Colonic mucosa (tissue), 4 donors: ENCODE measurements at places on chromosomes 12 and 14. TPM values are rescaled to one million over a fixed set of nuclear protein-coding genes. Genes with fewer than 3 reads are reported as not detected.

DNA sequence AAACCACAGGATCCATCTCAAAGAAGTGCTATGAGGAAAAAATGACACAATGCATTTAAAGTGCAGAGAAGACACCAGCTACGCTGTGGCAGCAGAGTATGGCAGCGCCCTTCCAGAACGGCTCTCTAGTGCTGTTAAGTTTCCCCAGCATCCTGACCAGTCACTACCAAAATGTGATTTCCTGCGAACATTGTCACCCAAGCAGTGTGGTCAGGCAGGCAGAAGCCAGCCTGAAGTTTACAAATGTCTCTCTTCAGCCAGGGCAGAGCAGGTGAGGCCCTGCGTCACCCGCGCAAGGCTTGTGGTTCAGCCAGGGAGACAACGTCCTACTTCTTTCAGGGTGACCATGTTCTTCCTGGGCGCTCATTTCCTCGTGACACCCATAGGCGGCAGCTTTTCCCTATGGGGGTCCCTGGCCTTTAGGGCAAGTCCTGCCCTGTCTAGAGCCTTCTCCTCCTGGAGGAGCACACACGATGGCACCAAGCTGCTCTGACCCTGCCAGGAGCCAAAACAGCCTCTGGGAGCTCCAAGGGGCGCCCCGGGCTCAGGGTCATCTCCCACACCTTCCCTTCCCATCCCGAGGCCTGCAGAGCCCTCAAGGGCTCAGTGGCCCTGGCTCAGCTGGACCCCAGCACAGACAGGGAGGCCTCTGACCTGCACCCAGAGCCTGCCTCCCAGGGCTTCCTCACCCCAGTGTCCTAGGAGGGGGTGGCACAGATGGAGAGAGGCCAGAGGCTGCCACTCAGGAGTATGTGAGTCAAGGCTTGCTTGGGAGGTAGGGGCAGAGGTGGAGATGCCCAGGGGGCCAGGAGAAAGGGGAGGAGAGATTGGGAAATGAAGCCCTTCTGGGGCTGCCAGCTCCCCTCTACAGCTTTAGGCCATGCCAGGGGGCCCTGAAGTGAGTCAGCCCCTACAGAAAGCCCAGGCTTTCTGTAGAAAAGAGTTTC, 41.9 kb downstream of the PSMA6 start:
- no peaks in the 10 kb centered on the region for H3K27me3 ChIP-seq
- peaks cover 39% of the 10 kb centered on the region for H3K4me1 ChIP-seq
- no peak for DNase-seq
- H3K36me3 ChIP-seq: no peaks in the 10 kb centered on the region
- H3K4me3 ChIP-seq: no peak overlapping the region

- H3K27ac ChIP-seq: no peak overlapping the region
- H3K27me3 ChIP-seq: no peaks in the 10 kb centered on the region
- no peak overlapping the region for H3K4me3 ChIP-seq
These were observed 69.8 kb upstream of the IFNG-AS1 start for GRCh38 chr12:67919406-67919805.

- H3K27me3 ChIP-seq: no peaks in the 10 kb centered on the region
- H3K27ac ChIP-seq: no peak overlapping the region
- no peaks in the 10 kb centered on the region for H3K36me3 ChIP-seq
These were observed 44.8 kb downstream of the FOXN4 start for GRCh38 chr12:109264095-109264942.

DNA sequence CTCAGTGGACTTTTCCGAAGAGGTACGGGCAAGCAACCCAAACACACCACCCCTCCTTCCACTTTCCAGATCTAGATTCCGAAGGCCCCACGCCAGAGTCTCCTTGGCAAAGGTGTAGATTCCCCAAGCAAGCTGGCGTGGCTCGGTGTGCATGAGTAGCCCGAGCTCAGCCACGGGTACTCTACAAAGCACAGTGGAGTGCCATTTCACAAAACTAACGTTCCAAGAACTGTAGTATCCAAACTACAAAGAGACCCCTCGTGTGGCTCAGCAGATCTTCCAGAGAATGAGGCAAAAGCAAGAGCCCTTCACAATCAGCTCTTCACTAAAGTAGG, 72.1 kb downstream of the FOXN3 start:
- no peaks in the 10 kb centered on the region for H3K27me3 ChIP-seq
- no peak for DNase-seq
- H3K4me1 ChIP-seq: no peaks in the 10 kb centered on the region
- H3K27ac ChIP-seq: no peak overlapping the region
- no peak overlapping the region for H3K4me3 ChIP-seq

DNA sequence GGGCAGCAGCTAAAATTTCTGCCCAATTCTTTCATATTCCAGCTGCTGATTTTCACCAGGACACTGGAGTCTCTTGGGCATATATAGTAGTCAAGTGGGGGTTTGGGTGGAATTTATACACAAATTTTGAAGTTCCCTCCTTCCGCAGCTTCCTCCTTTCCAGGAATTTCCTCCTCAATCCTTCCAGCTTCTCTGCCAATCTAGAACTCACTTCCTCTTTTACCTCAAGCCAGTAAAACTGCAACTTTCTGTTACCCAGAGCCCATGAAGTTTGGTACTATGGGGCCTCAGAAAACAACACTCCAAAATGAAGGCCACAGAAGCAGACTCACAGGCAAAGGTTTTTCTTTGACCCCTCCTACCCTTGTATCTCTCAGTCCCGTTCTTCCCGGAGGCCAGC, 51.7 kb upstream of the G2E3 start:
- no peak overlapping the region for H3K4me3 ChIP-seq
- H3K36me3 ChIP-seq: no peaks in the 10 kb centered on the region
- H3K4me1 ChIP-seq: no peaks in the 10 kb centered on the region
- H3K27ac ChIP-seq: no peak overlapping the region
- H3K27me3 ChIP-seq: no peaks in the 10 kb centered on the region

DNA sequence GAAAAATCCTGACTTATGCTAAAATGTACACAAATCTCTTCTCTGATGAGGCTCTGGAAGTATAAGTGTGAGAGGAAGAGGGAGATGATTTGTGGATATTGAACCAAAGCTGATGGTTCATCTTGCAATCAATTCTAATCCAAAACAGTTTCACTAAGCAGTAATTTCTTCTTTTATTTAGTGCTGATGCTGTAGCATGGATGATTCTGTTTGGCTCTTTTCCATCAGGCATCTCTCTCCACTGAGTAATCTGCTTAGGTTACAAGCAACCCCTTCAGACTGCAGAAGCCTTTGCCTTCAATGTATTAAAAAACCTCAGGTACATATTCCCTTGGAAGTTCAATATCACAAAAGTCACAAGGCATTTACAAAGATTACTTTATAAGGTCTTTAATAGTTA, 159.1 kb upstream of the CCDC198 start:
- DNase-seq: no peak
- H3K4me1 ChIP-seq: no peaks in the 10 kb centered on the region
- H3K27ac ChIP-seq: no peak overlapping the region
- H3K36me3 ChIP-seq: no peaks in the 10 kb centered on the region

DNA sequence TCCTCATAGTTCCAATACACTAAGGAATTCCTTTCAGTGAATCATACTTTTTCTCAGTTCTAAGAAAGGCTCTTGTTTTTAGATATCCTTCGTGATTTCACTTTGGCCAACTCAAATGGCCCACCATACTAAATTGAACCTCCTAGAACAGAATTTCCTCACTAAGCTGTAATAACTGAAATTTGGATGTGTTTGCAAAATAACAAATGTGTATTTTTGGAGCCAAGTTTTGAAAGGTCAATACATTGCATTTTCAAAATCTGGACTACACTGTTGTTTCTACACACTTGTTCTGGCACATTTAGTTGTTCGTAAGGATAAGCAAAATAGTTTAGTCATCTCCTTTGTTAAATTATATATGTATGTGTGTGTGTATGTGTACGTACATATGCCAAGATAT, 439.0 kb upstream of the STXBP6 start:
- no peak overlapping the region for H3K4me3 ChIP-seq
- no peak overlapping the region for H3K27ac ChIP-seq
- no peak for DNase-seq
- H3K4me1 ChIP-seq: no peaks in the 10 kb centered on the region
- H3K36me3 ChIP-seq: no peaks in the 10 kb centered on the region
- no peaks in the 10 kb centered on the region for H3K27me3 ChIP-seq

GRCh38 chr14:68041876-68042354, 222.3 kb downstream of the RAD51B start:
- no peak overlapping the region for H3K4me3 ChIP-seq
- no peaks in the 10 kb centered on the region for H3K27me3 ChIP-seq
- no peaks in the 10 kb centered on the region for H3K36me3 ChIP-seq

- no peak for DNase-seq
- H3K4me3 ChIP-seq: no peak overlapping the region
- H3K27ac ChIP-seq: no peak overlapping the region
These were observed 407.3 kb upstream of the FLRT2 start for GRCh38 chr14:85122690-85123089.

DNA sequence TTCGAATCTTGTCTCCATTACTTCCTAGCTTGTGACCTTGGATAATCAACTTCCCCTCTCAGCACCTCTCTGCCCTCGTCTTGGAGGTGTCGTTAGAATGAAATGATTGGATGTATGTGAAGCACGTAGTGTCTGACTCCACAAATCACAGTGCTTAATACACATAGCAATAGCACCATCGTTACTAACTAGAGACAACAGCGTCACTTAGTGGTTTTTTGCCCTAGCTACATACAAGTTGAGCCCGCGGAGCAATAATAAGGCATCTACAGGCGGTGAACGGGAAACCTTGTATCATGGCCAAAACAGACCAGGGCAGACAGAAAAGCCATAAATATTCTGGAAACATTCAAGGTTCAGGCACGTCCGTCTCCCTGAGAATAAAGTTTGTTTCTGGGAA, 154.9 kb downstream of the ASCL4 start:
- no peaks in the 10 kb centered on the region for H3K27me3 ChIP-seq
- no peak overlapping the region for H3K4me3 ChIP-seq
- H3K36me3 ChIP-seq: no peaks in the 10 kb centered on the region
- H3K4me1 ChIP-seq: no peaks in the 10 kb centered on the region
- no peak overlapping the region for H3K27ac ChIP-seq
- no peak for DNase-seq

- no peaks in the 10 kb centered on the region for H3K27me3 ChIP-seq
- H3K27ac ChIP-seq: no peak overlapping the region
- H3K36me3 ChIP-seq: no peaks in the 10 kb centered on the region
- no peaks in the 10 kb centered on the region for H3K4me1 ChIP-seq
- H3K4me3 ChIP-seq: no peak overlapping the region
These were observed 288.7 kb downstream of the RPAP3 start for GRCh38 chr12:47417121-47417520.

- H3K27me3 ChIP-seq: no peaks in the 10 kb centered on the region
- H3K27ac ChIP-seq: no peak overlapping the region
These were observed 16.7 kb downstream of the ULK1 start for GRCh38 chr12:131911028-131911650.

- H3K36me3 ChIP-seq: peaks cover 19% of the 10 kb centered on the region
- H3K27me3 ChIP-seq: no peaks in the 10 kb centered on the region
- peaks cover 11% of the 10 kb centered on the region for H3K4me1 ChIP-seq
- no peak overlapping the region for H3K27ac ChIP-seq
These were observed 5.6 kb downstream of the DAZAP2 start for GRCh38 chr12:51244269-51244668.

GRCh38 chr14:24162093-24162492, 1.0 kb downstream of the IRF9 start:
- peak overlapping the region; percentile 98 for H3K27ac ChIP-seq
- peaks cover 13% of the 10 kb centered on the region for H3K4me1 ChIP-seq
- H3K27me3 ChIP-seq: no peaks in the 10 kb centered on the region
- DNase-seq: no peak
- H3K36me3 ChIP-seq: peaks cover 24% of the 10 kb centered on the region

Gene LUM
- total RNA-seq: 102 TPM

Gene PAH
- total RNA-seq: 0.11 TPM

Gene P2RX2
- total RNA-seq: not detected

Gene NYNRIN
- 13.0 TPM for total RNA-seq

Gene BHLHE41
- 13.3 TPM for total RNA-seq

Gene RNU4-1
- 3,531 TPM for total RNA-seq

Gene LYZ
- total RNA-seq: 20.6 TPM

Gene ACYP1
- 13.4 TPM for total RNA-seq
